IPS-NIHi11 (cell line): ENCODE measurements at places on chromosomes 3 and 15.

DNA sequence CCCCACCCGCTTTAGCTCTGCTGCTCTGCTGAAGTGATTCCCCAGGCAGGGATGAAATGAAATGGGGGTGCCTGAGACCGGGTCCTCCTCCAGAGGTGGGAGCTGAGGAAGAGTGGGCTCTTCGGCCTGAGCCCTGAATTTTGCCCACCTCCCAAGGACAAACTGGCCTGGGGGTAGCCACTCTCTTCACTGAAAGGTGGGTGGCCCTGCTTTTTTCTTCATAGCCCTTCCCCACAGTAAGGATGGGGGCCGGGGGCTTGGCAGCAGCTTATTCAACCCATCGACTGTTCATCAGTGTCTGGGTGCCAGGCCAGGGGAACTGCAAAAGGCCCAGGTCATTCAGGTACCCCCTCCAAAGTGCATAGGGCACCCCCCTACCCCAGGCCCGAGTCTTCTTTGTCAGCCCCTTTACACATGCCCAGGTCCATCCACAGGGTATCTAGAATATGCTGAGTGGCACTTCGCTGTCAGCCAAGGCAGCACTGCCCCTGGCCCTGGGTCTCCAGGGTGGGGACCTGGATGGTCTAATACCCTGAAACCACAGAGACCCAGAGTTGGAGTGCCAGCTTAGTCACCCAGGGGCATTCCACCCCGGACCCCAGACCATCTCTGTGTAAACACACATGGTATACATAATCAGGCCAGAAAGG, 7.9 kb downstream of the SCN5A start:
- DNase-seq: no peak

GRCh38 chr15:93614386-93615104, 525.5 kb upstream of the RGMA start:
- no peak for DNase-seq

DNA sequence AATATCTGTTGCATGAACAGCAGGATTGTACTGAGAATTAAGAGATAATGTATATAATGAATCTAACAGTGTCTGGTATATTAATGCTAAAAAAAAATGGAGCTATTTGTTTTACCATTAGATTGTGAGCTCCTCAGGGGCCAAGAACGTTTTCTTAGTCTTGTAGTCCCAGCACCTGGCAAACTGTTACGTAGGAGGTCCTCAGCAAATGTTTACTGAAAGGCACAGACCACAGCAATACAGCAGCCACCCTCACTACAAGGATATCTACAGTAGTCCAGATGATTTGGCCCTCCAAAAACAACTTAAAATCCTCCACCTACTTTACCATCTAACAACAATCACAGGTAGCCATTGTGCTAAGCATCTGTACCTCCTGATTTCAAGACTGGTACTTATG, 59.7 kb downstream of the MSL2 start:
- DNase-seq: no peak

GRCh38 chr3:38137615-38138348, 679 bp upstream of the MYD88 start:
- no peak for DNase-seq

DNA sequence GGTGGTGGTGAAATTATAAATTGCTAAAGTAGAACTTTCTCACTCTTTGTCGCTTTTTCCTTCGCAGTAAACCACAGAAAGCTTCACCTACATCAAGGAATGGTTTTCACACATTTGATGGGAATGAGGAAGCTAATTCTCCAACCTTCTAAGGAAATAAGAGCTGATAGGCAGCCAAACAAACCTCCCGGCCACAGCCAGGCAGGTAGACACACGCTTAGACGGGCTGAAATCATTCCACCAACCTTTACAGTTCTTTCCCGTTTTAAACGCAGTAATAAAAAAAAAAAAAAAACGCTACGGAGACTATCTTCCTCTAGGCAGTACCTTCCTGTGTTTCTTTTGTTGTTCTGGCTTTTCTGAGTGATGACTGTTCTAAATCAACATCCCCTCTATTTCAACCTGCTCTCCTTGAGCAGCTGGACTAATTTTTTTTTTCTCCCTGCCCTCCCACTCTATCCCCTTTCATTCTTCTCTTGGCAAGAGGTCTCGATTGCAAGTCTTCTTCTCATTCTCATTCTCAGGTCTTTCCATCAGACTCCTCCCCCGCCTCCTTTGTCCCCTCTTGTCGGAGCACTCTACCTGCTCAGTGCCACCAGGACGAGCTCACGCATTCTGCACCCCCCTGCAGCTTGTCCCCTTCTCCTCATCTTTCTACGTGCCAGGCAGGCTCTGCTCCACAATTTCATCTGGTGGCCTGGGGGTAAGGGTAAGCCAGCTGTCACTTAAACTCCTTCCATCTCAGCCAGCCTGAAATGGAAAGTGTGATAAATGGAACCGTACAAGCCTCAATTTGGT, 391.1 kb upstream of the MDFIC2 start:
- no peak for DNase-seq
